Effector memory CD4-positive, alpha-beta T cell (primary cell): ENCODE measurements at places on chromosomes 12 and 14.

DNA sequence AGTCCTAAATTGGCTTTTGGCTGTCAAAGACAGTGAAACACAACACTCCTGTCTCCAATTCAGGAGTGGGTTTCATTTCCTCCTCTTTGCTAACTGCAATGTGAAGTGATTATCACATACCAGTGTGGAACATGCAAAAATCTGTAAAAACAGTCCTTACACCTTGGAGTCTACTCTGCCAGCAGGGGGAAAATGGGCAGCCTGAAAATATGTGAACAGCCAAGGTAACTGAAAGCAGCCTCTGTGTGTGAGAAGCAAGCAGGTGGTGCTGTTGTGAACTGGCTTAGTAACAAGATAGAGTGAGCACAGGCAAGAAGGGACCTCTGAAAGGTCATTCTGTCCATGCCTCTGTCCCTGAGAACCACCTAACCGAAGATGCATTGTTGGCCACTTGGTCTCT is 6.0 kb downstream of the PRMT8 start:
- DNase-seq, result no peak

DNA sequence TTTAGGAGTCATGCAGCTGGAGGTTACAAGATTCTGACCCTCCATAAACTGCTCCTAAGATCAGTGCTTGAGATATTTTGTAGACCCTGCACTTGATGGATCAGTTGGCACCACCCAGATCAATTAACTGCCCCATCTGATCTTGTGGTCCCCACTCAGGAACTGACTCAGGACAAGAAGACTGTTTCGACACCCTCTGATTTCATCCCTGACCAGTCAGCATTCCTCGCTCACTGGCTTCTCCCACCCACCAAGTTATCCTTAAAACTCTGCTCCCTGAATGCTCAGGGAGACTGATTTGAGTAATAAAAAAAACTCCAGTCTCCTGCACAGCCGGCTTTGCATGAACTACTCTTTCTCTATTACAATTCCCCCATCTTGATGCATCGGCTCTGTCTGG is 360.2 kb downstream of the GALC start:
- no peak for DNase-seq

- DNase-seq, result no peak
These were observed 89.4 kb downstream of the ATP23 start for GRCh38 chr12:58030566-58031279.

DNA sequence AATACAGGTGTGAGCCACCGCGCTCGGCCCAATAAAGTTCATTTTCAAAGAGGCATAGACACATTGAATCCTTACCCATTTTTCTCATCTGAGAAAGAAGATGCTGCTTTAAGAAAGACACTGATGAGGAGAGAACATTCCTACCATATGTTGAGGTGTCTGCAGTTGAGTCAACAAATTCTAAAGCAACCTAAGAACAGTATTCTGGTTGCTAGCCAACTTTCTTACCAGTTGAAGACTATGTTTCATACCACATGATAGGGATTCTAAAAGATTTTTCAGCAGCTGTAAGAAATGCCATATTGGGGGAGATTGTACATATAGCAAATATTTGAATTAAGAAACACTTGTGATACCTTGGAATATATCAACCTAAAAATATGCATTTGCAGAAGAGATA is 160.1 kb downstream of the SRGAP1 start:
- no peak for DNase-seq

DNA sequence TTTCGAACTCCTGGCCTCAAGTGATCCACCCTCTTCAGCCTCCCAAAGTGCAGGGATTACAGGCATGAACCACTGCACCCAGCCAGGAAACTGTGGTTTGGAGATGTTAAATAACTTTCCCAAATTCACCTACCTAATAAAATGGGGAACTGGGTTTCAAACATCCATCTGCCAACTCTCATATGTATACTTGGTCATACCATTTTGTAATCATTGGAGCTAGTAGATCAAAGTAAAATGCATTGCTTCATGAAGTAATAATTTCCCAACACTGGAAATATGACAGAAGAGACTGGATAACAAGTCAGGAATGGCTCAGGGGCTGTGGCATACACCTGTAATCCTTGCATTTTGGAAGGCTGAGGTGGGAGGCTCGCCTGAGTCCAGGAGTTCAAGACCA is 5.3 kb upstream of the HECTD1 start:
- no peak for DNase-seq

- DNase-seq, result no peak
These were observed 3.3 kb downstream of the NCKAP5L start for GRCh38 chr12:49824895-49825294.

- DNase-seq, result no peak
These were observed 369.6 kb downstream of the DUSP6 start for GRCh38 chr12:88982694-88983093.

DNA sequence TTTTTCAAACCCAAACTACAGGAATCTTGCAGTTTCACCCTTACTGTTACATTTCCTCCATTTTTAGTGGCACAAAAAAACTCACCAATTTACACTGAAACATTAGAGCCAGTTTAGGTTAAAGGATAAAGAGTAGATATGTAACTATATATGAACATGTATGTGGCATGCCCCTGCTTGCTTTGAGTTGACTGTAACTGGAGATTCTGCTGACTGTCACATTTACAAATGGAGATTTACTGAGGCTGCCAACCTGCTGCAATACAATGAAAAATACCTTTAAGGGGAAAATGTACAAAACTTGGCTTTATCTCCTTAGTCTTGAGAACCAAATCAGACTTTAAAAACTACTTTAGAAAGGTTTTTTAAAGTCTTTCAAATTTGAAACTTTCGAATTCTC is 28.3 kb downstream of the STON2 start:
- DNase-seq, result no peak

GRCh38 chr14:47262801-47263200 is 412.6 kb downstream of the MDGA2 start:
- no peak for DNase-seq

DNA sequence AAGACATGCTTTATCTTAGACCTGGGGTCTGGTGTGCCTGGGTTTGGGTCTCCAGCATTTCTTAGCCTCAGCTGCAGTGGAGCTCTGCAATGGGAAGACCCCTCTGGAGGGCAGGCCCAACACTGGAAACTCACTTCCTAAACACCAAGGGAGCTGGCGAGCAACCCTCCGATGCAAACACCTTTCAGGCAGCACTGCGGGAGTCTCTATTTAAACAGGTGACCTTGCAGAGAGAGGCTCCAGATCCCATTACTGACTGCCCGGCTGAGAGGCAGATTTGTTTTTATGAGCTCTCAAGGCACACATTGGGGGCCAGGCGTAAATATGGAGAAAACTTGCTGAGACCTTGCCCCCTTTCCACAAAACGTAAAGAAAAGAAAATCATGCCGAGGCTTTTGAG is 195.5 kb downstream of the PAX9 start:
- DNase-seq, result no peak

DNA sequence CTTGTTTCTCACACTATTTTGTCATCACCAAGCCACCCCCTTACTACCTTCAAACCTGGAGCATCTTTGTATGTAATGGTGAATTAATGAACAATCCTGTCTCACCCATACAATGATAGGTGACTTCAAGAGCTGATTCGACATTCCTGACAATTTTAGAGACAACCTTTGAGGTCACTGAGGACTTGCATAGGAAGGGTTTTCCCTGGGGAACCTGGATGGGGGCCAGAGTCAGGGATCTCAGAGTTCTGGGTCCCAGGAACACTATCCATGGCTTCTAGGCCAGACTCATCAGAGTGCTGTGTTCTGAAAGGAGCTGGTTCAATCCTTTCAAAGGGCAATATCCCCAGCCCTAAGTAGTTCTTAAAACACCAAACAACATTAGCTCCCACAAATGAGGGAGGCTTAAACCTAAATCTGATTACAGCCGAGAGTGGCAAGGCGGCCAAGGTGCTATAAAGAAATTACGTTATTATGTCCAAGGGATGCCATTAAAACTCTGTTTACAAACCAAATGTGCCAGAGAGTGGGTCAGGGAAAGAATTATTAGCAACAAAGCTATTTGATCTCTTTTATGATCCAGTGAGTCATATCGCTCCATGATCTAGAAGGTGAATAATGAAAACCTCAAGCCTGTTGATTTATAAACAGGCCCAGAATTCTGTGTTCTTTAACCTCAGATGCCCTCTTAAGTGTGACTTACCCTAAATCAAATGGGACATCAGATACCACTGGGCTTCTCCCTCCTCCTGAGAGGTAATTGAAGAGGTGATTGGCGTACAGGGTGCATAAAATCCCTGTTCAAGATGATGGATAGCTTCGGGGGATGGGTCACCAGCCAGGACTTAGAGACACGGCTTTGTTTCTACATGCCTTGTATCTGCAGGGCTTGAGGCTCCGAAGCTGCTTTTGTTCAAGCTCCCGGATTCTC is 230.2 kb upstream of the TBX3 start:
- no peak for DNase-seq

DNA sequence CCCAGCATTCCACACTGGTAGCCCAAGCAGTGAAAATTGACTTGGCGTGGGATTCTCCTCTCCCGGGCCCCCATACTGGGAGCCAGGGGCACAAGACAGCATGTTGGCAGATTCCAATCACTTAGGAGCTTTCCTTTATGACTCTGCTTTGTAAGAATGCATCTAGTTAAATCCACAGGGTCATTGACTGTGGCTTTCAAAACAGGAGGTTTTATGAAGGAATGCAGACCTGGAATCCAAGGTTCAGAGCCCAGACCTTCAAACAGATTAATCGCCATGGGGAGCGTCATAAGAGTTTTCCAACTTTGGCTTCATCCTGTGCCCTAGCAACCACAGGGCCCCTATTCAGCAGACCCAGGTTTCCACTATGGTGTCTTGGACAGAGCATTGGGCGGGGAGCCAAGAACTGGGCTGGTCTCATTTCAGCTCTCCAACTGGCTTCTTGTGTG is 76.4 kb upstream of the RMST start:
- no peak for DNase-seq

GRCh38 chr12:54036620-54037359 is 3.9 kb downstream of the HOXC5 start:
- no peak for DNase-seq

GRCh38 chr12:131948166-131948712 is 1.5 kb upstream of the EP400 start:
- no peak for DNase-seq

- no peak for DNase-seq
These were observed 20.4 kb downstream of the DUSP16 start for GRCh38 chr12:12542286-12542685.

- no peak for DNase-seq
These were observed 71.0 kb downstream of the KTN1 start for GRCh38 chr14:55650992-55651391.
